ENCODE measurements at places on chromosomes 6 and 20. TPM values are rescaled to one million over a fixed set of nuclear protein-coding genes. Genes with fewer than 3 reads are reported as not detected.
A peak's percentile ranks its signal among the peaks of the same experiment; 100 is the strongest.

LTA gene
- not detected for total RNA-seq

GATA5 gene
- 0.13 TPM for total RNA-seq

PRSS16 gene
- total RNA-seq, result not detected

PGBD1 gene
- 2.6 TPM for total RNA-seq

BPIFA1 gene
- total RNA-seq, result not detected

SLC22A16 gene
- total RNA-seq, result not detected

ZNF133 gene
- total RNA-seq, result 5.2 TPM

CST4 gene
- total RNA-seq, result not detected

FAM217A gene
- not detected for total RNA-seq

KCNK17 gene
- total RNA-seq, result not detected

LY6G6F gene
- not detected for total RNA-seq

EYS gene
- not detected for total RNA-seq

DNA sequence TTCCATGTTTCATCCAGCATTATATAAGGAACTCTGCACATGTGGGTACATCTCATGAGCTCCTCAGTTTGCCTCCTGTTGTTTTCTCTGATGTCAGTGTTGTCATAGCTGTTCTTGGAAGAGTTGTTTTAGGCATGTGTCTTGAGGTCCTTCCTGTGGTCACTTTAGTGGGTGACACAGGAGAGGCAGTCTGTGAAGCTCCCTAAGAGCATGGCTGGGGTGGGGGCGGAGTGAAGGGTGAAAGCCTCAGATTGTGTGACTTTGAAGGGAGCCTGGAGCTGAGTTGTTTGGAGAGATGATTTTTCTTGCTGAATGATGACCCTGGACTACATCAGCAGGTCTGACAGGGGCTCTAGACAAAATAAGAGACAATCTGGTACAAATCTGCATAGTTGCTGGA lies 37.7 kb downstream of the PPP1R14C start:
- no peak overlapping the region for H3K27ac ChIP-seq
- peaks cover 19% of the 10 kb centered on the region for H3K4me1 ChIP-seq
- DNase-seq, result no peak
- H3K27me3 ChIP-seq, result no peaks in the 10 kb centered on the region
- H3K4me3 ChIP-seq, result no peak overlapping the region

- no peak for DNase-seq
- no peak overlapping the region for H3K4me3 ChIP-seq
- no peaks in the 10 kb centered on the region for H3K4me1 ChIP-seq
- H3K27ac ChIP-seq, result no peak overlapping the region
Measured at GRCh38 chr20:8547968-8548588, 416.0 kb downstream of the PLCB1 start.

GRCh38 chr6:111445861-111446267 lies 37.2 kb downstream of the REV3L start:
- no peaks in the 10 kb centered on the region for H3K27me3 ChIP-seq
- no peak overlapping the region for H3K27ac ChIP-seq
- no peak for DNase-seq
- peaks cover 24% of the 10 kb centered on the region for H3K4me1 ChIP-seq

- H3K4me3 ChIP-seq, result no peak overlapping the region
- H3K27me3 ChIP-seq, result no peaks in the 10 kb centered on the region
- no peaks in the 10 kb centered on the region for H3K4me1 ChIP-seq
Measured at GRCh38 chr6:52399511-52400312, 20.4 kb upstream of the EFHC1 start.

DNA sequence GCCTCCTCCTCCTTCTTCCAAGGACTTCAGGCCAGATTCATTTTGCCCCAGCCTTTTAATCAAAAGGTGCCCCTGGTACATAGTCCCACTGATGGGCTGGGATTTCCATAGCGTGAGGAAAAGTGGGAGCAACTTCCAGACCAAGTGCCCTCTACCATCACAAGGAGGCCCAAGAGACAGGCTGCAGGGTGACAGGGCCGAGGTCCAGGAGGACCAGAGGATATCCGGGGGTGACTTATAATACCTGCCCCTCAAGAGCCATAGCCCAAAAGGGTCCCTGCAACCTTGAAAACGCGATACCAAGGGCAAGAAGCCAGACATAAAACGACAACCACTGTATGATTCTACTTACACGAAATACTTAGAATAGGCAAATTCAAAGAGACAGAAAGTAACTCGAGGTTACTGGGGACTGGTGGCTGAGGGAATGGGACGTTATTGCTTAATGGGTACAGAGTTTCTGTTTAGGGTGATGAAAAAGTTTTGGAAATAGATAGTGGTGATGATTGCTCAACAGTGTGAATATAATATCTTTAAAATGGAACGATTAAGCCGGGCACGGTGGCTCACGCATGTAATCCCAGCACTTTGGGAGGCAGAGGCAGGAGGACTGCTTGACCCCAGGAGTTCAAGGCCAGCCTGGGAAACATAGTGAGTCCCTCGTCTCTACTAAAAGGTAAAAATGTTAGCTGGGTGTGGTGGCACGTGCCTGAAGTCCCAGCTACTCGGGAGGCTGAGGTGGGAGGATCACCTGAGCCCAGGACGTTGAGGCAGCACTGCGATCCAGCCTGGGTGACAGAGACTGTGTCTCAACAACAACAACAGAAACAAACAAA lies 71.9 kb downstream of the NOL4L start:
- no peaks in the 10 kb centered on the region for H3K27me3 ChIP-seq
- no peak overlapping the region for H3K4me3 ChIP-seq
- no peaks in the 10 kb centered on the region for H3K36me3 ChIP-seq
- no peak overlapping the region for H3K27ac ChIP-seq
- H3K4me1 ChIP-seq, result no peaks in the 10 kb centered on the region

DNA sequence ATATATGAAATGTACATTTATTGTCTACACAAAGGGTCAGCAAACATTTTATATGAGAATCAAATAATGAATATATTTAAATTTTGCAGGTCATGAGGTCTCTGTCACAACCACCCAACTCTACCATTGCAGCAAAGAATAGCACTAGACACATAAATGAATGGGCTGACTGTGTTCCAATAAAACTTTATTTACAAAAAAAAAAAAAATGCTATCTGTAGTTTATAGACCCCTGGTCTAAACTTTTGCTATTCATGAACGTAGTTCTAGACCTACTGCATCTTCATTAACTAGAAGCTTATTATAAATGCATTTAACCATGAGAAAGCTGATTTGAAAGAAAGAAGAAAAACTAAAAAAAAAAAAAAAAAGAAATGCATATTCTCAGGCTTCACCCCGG lies 610.9 kb upstream of the AGPAT4 start:
- no peaks in the 10 kb centered on the region for H3K4me1 ChIP-seq
- no peak overlapping the region for H3K27ac ChIP-seq
- no peak for DNase-seq
- no peaks in the 10 kb centered on the region for H3K27me3 ChIP-seq

GRCh38 chr6:135186255-135186654 lies 5.1 kb downstream of the MYB start:
- no peak overlapping the region for H3K4me3 ChIP-seq
- DNase-seq, result no peak
- H3K27ac ChIP-seq, result no peak overlapping the region
- H3K4me1 ChIP-seq, result peaks cover 33% of the 10 kb centered on the region

DNA sequence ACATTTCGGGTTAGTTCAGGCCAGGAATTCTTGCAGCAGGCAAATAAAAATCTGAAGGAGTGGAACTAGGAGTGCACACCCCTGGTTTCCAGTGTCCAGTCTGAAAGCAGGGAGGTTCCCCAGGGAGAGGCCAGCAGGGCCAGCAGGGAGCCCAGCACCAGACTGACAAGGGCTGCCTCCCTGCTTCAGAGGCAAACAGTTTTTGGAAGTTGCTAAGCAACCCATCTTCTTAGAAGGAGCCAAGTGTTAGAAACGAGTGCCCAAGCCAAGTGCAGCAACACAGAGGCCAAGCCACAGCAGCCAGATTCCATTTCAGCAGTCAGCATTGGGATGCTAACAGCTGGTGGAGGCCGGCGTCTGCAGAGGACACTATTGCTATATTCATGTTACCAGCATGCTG lies 179.1 kb downstream of the SYNDIG1 start:
- H3K36me3 ChIP-seq, result no peaks in the 10 kb centered on the region
- H3K4me1 ChIP-seq, result no peaks in the 10 kb centered on the region

GRCh38 chr6:129889580-129889979 lies 28.5 kb upstream of the TMEM244 start:
- H3K4me1 ChIP-seq, result no peaks in the 10 kb centered on the region
- no peaks in the 10 kb centered on the region for H3K36me3 ChIP-seq
- H3K27me3 ChIP-seq, result no peaks in the 10 kb centered on the region
- no peak for DNase-seq
- no peak overlapping the region for H3K27ac ChIP-seq

DNA sequence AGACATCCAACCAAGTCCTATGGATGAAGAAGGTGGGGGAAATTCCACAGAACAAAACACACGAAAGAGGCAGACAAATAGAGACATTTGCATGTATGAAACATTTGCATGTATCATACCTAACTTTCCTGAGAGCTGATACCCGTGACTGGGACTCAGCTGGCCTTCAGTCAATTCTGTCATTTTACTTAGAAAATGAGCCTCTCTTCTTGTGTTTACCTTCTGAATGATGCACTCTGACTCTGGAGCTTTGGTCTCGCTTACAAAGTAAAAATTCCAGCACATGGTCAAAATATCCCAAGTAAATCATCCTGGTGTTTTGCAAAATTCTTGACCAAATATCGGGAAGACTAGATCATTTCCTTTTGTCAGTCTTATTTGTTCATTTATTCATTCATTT lies 46.9 kb downstream of the MMUT start:
- no peak overlapping the region for H3K27ac ChIP-seq
- no peaks in the 10 kb centered on the region for H3K4me1 ChIP-seq
- no peak for DNase-seq
- no peak overlapping the region for H3K4me3 ChIP-seq
- H3K27me3 ChIP-seq, result no peaks in the 10 kb centered on the region

DNA sequence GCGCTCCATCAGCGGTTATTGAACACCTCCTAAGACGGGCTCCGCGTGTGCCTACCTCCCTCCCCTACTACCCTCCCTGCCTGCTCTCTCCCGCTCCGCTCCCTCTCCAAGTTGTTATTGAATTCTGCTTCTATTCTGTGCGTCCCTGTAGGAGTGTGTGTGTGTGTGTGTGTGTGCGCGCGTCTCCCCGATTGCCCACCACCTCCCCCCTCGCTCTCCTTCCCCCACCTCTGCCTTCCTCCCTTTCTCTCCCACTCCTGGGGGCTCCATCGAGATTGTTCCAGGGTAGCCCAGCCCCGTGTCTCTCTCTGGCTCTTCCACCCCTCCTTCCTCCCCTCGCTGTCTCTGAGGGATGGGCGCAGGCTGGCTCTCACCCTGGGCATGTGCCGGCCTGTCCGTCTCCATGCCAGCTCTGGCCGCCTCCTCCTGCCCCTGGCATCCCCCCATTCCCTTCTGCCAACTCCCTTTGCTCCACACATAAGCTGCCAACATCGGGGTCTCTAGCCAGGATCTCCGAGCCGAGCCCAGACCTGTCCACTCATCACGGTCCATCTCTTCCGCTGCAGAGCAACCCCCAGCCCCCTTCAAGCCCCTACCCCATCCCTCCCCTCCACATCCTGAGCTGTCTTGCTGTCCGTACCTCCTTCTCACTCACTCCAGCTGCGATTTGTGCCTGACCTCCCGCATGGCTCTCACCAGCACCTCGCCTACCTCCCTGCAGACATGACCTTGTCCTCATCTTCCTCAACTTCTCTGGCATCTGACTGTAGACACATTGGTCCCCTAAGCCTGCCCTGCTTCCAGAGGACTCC lies 68.5 kb downstream of the SRC start:
- no peak overlapping the region for H3K4me3 ChIP-seq
- DNase-seq, result no peak
- no peaks in the 10 kb centered on the region for H3K36me3 ChIP-seq
- no peaks in the 10 kb centered on the region for H3K4me1 ChIP-seq

GRCh38 chr20:41406353-41406752 lies 39.7 kb upstream of the EMILIN3 start:
- no peak overlapping the region for H3K4me3 ChIP-seq
- no peaks in the 10 kb centered on the region for H3K27me3 ChIP-seq
- DNase-seq, result no peak
- H3K36me3 ChIP-seq, result no peaks in the 10 kb centered on the region
- H3K27ac ChIP-seq, result peak overlapping the region; percentile 75

GRCh38 chr20:17129089-17129488 lies 97.8 kb upstream of the PCSK2 start:
- no peaks in the 10 kb centered on the region for H3K4me1 ChIP-seq
- H3K4me3 ChIP-seq, result no peak overlapping the region
- H3K27me3 ChIP-seq, result no peaks in the 10 kb centered on the region
- DNase-seq, result no peak
- no peaks in the 10 kb centered on the region for H3K36me3 ChIP-seq

- DNase-seq, result peak; percentile 52
- peaks cover 23% of the 10 kb centered on the region for H3K4me1 ChIP-seq
- H3K27me3 ChIP-seq, result no peaks in the 10 kb centered on the region
- peak overlapping the region; percentile 91 for H3K27ac ChIP-seq
Measured at GRCh38 chr20:56359212-56360132, 698 bp downstream of the FAM210B start.

DNA sequence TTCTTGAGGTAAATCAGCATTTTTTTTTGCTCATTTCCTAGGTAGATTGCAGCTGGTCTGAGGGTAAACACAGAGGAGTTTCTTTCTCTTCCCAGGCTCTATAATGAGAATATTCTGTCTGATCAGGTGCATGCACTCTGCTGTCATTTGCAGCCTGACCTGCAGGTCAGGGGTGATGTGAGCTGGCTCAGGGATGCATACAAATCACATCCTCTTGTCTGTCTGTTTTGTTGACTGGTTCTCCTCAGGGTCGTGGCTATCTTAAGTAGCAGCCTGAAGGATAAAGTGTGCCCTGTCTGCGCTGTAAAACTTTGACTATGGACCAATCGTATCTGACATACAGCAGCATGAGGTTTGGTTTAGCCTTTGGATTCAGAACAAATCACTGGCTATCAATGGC lies 183.4 kb upstream of the POU3F2 start:
- no peaks in the 10 kb centered on the region for H3K36me3 ChIP-seq
- H3K27ac ChIP-seq, result no peak overlapping the region
- no peaks in the 10 kb centered on the region for H3K27me3 ChIP-seq
- H3K4me3 ChIP-seq, result no peak overlapping the region
- no peaks in the 10 kb centered on the region for H3K4me1 ChIP-seq
- no peak for DNase-seq

GRCh38 chr6:37783025-37783855 lies 36.3 kb upstream of the ZFAND3 start:
- DNase-seq, result peak; percentile 55
- peaks cover 12% of the 10 kb centered on the region for H3K4me1 ChIP-seq
- H3K27ac ChIP-seq, result no peak overlapping the region

GRCh38 chr6:154611241-154611640 lies 100.8 kb upstream of the CNKSR3 start:
- H3K36me3 ChIP-seq, result no peaks in the 10 kb centered on the region
- H3K4me3 ChIP-seq, result no peak overlapping the region
- no peak overlapping the region for H3K27ac ChIP-seq
- DNase-seq, result no peak
- no peaks in the 10 kb centered on the region for H3K4me1 ChIP-seq

DNA sequence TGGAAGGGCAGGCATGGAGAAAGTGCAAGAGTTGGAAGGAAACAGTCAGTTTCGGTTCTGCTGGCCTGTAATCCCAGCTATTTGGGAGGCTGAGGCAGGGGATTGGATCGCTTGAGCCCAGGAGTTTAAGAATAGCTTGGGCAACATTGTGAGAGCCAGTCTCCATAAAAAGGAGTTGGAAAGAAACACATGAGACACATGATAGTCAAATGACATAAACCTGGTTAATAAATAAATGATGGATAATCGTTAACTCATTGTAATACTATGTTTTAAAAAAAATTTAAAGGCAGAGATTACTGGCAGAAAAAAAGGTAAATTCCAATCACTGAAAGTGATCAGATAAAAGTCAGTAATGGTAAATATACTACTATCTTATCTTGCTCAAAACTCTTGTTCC lies 37.2 kb upstream of the PHACTR1 start:
- no peaks in the 10 kb centered on the region for H3K27me3 ChIP-seq
- no peak overlapping the region for H3K4me3 ChIP-seq
- H3K36me3 ChIP-seq, result no peaks in the 10 kb centered on the region
- no peak overlapping the region for H3K27ac ChIP-seq
- no peaks in the 10 kb centered on the region for H3K4me1 ChIP-seq

All from psoas muscle (tissue), 8 donors.